ENCODE measurements at places on chromosomes 12 and 14.

GRCh38 chr12:10540776-10541205 lies 35.1 kb downstream of the EIF2S3B start:
- no peaks in the 10 kb centered on the region for H3K27me3 ChIP-seq
- no peaks in the 10 kb centered on the region for H3K4me1 ChIP-seq
- no peak overlapping the region for H3K4me3 ChIP-seq
- no peaks in the 10 kb centered on the region for H3K36me3 ChIP-seq

DNA sequence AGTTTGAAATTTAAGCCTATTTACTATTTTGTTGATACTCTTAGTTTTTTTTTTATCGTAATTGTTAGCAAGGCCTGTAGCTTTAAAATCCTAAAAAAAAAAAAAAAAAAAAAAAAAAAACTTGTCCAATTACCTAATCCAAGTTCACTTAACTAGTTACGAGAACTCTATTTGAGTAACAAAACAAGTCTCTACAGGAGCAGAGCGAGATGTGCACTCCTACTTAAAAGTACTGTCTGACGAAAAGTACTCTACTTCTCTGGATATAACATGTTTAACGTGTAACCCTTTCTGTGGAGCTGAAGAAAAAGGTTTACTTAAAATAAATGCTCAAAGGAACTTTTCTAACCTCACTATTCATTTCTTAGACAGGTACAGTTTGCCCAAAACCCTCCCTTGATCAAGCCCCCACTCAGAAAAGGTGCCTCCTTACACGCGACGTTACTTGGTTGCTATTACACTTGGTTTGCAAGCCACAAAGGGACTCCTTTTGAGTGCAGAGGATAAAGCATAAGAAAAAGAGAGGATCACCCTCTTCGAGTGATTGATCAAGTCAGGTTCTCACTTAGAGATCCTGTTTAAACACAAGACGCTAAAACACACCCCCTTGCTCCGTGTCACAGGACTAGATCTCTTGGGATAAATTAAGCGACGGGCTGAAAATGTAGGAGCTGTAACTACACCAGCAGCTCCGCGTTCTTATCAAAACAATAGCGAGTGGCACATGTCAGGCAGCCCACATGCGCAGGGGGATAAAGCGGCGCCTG lies 2.2 kb downstream of the BAZ1A start:
- no peaks in the 10 kb centered on the region for H3K27me3 ChIP-seq
- H3K4me1 ChIP-seq = peaks cover 13% of the 10 kb centered on the region
- H3K36me3 ChIP-seq = no peaks in the 10 kb centered on the region
- peak overlapping the region; percentile 100 for H3K4me3 ChIP-seq
- no peak for DNase-seq
- peak overlapping the region; percentile 99 for H3K27ac ChIP-seq

- DNase-seq = no peak
- peak overlapping the region; percentile 72 for H3K27ac ChIP-seq
- no peaks in the 10 kb centered on the region for H3K27me3 ChIP-seq
These were observed 811 bp downstream of the TMCC3 start for GRCh38 chr12:94649349-94650142.

GRCh38 chr12:117890137-117890536 lies 78.7 kb downstream of the KSR2 start:
- H3K36me3 ChIP-seq = no peaks in the 10 kb centered on the region
- no peaks in the 10 kb centered on the region for H3K4me1 ChIP-seq
- no peak for DNase-seq
- no peak overlapping the region for H3K4me3 ChIP-seq
- no peak overlapping the region for H3K27ac ChIP-seq

DNA sequence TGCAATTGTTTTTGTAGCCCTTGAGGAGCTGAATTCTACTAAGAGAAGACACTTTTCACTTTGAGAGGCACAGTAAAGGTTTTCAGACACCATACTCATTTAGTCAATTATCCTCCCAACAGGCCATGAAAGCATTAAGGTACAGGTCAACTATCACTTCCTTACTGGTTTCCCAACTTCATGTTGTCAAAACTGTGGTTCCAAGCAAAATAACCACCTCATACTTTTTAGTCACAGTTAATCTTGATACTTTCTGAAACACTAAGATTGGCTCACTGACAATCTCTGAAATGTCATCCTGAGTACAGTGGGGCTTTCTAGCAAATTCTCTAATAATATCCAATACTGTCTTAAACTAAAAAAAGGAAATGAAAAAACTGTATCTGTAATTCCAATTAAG lies 71.7 kb downstream of the SLC2A13 start:
- no peak overlapping the region for H3K4me3 ChIP-seq
- H3K4me1 ChIP-seq = peaks cover 16% of the 10 kb centered on the region
- no peaks in the 10 kb centered on the region for H3K27me3 ChIP-seq
- no peaks in the 10 kb centered on the region for H3K36me3 ChIP-seq
- DNase-seq = no peak

GRCh38 chr12:68809190-68810026 lies 1.4 kb downstream of the MDM2 start:
- peak overlapping the region; percentile 99 for H3K27ac ChIP-seq
- H3K27me3 ChIP-seq = no peaks in the 10 kb centered on the region
- DNase-seq = no peak
- H3K4me1 ChIP-seq = peaks cover 34% of the 10 kb centered on the region

DNA sequence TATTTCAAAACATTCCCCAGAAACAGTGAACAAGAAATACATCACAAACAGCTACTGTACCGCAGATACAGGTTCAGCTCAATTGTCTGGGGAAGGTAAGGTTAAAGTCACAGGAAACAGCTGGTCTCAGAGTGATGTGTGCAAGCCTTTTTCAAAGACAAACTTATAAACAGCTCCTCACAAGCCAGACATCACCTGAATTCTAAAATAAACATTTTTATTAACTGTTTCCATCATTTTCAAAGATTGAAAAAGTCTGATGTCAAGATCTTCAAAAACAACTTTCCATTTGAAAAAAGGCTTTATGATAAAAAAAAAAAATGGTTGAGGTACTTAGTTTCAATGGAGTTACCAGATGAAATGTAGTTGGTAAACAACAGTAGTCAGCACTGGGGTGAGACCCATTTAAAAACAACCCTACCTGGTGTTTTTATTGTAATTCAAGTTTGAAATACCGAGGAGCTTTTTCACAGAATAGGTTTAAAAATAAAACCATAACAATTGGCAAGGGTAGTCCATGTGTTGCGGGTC lies 4.0 kb downstream of the BTG1 start:
- peak overlapping the region; percentile 97 for H3K4me3 ChIP-seq
- H3K4me1 ChIP-seq = peaks cover 34% of the 10 kb centered on the region
- H3K27me3 ChIP-seq = no peaks in the 10 kb centered on the region
- peak overlapping the region; percentile 99 for H3K27ac ChIP-seq
- H3K36me3 ChIP-seq = peaks cover 6% of the 10 kb centered on the region

DNA sequence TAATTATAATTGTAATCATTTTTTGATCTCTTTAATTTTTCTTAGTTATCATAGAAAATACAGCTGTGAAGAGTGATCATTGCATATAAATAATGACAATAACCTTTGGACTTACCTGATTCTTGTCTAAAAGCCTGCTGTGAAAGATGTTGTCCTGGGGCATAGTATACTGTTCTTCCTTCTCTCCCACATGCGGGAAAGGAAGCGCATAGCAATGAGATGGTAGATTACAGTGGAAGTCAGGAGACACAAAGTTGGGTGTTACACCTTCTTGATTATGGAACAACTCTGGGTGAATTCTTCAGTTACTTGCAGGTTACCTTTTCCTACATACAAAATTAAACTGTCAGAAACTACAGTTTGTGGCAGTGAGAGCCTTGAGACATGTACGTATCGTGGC lies 140.8 kb downstream of the KTN1 start:
- no peaks in the 10 kb centered on the region for H3K36me3 ChIP-seq
- H3K4me3 ChIP-seq = no peak overlapping the region
- H3K27ac ChIP-seq = no peak overlapping the region
- H3K27me3 ChIP-seq = no peaks in the 10 kb centered on the region
- no peaks in the 10 kb centered on the region for H3K4me1 ChIP-seq

GRCh38 chr12:67789266-67789665 lies 140.7 kb downstream of the DYRK2 start:
- no peak for DNase-seq
- no peak overlapping the region for H3K4me3 ChIP-seq
- no peaks in the 10 kb centered on the region for H3K4me1 ChIP-seq
- no peaks in the 10 kb centered on the region for H3K27me3 ChIP-seq

GRCh38 chr12:102535306-102535705 lies 54.9 kb upstream of the IGF1 start:
- H3K4me1 ChIP-seq = no peaks in the 10 kb centered on the region
- H3K4me3 ChIP-seq = no peak overlapping the region
- H3K36me3 ChIP-seq = no peaks in the 10 kb centered on the region
- no peak overlapping the region for H3K27ac ChIP-seq
- no peaks in the 10 kb centered on the region for H3K27me3 ChIP-seq

GRCh38 chr12:32542428-32543229 lies 136.5 kb upstream of the DNM1L start:
- no peaks in the 10 kb centered on the region for H3K27me3 ChIP-seq
- H3K4me3 ChIP-seq = peak overlapping the region; percentile 23
- DNase-seq = no peak
- H3K36me3 ChIP-seq = no peaks in the 10 kb centered on the region
- peaks cover 63% of the 10 kb centered on the region for H3K4me1 ChIP-seq
- H3K27ac ChIP-seq = no peak overlapping the region

DNA sequence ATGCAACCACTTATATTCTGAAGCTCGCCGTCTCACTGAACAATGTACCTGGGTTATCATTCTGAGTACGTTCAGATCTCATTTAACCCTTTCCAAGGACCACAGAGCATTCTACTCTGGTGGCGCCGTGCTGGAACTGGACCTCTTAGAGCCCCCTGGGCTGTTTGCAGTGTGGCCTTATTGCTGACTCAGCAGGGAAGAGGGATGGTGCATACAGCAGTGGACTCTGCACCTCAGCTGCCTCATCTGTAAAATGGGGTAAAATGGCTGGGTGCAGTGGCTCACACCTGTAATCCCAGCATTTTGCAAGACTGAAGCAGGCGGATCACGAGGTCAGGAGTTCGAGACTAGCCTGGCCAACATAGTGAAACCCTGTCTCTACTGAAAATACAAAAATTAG lies 2.9 kb downstream of the ALDH2 start:
- DNase-seq = no peak
- H3K4me3 ChIP-seq = no peak overlapping the region
- H3K4me1 ChIP-seq = peaks cover 22% of the 10 kb centered on the region
- H3K27ac ChIP-seq = no peak overlapping the region
- no peaks in the 10 kb centered on the region for H3K36me3 ChIP-seq
- no peaks in the 10 kb centered on the region for H3K27me3 ChIP-seq

DNA sequence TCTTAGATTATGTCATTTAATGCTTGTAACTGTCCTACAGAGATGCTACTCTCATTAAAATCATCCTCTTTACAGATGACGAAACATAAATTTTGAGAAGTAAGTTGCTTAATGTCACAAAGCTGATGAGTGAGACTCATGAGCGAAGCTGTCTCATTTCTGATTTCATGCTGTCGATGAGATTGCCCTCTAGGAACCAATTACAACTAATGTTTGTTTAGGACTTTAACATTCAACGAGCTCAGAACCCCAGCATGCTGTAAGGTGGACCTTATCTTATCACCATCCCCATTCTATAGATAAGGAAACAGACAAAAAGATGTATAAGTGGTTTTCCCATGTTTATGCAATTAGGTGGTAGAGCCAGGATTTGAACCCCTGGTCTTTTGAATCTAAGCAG lies 23.1 kb downstream of the BHLHE41 start:
- no peak overlapping the region for H3K27ac ChIP-seq
- no peaks in the 10 kb centered on the region for H3K27me3 ChIP-seq
- DNase-seq = no peak
- no peak overlapping the region for H3K4me3 ChIP-seq

GRCh38 chr12:60152756-60153155 lies 556.9 kb downstream of the SLC16A7 start:
- no peak overlapping the region for H3K4me3 ChIP-seq
- H3K27me3 ChIP-seq = no peaks in the 10 kb centered on the region
- no peaks in the 10 kb centered on the region for H3K36me3 ChIP-seq

- H3K27me3 ChIP-seq = no peaks in the 10 kb centered on the region
- no peak for DNase-seq
- no peaks in the 10 kb centered on the region for H3K36me3 ChIP-seq
- peak overlapping the region; percentile 31 for H3K4me3 ChIP-seq
These were observed 22.9 kb downstream of the VEZT start for GRCh38 chr12:95240556-95240955.

- H3K4me1 ChIP-seq = no peaks in the 10 kb centered on the region
- DNase-seq = no peak
- H3K4me3 ChIP-seq = no peak overlapping the region
- H3K27ac ChIP-seq = no peak overlapping the region
- no peaks in the 10 kb centered on the region for H3K36me3 ChIP-seq
These were observed 126.3 kb downstream of the MGST1 start for GRCh38 chr12:16473610-16474326.

GRCh38 chr12:108298761-108299275 lies 40.3 kb downstream of the CMKLR1 start:
- no peak for DNase-seq
- no peak overlapping the region for H3K4me3 ChIP-seq
- no peaks in the 10 kb centered on the region for H3K36me3 ChIP-seq
- peaks cover 33% of the 10 kb centered on the region for H3K4me1 ChIP-seq
- H3K27ac ChIP-seq = no peak overlapping the region
- H3K27me3 ChIP-seq = no peaks in the 10 kb centered on the region

DNA sequence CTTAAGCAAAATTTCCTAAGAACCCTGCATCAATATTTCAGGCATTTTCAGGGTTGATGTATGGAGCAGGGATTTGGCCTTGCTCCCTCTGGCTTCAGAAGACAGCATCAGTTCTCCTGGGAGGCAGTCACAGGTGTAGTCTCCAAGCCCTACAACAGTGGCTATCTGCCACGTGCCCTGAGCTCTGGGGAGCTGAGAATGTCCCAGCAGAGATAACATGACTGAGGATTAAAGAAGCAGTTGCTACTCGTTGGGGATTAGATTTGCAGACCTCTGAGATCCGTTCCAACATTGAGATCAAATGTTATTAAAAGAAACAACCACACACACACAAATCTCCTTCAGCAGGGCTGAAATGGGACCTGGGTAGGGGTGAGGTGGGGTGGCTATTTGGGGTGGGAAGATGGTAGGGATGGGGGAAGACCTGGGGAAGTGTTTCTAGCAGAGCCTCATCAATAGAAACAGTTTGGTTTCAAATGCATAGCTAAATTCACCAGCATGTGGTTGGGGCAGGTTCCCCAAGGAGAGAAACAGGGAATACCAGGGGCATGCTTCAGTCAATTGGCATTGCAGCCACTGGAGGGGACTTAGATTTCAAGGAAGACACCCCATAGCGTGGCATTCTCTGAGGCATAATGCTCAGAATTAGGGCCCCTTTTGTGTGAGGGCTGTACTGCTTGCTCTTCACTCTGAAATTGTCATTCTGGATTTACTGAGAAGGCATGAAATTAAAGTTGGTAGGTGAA lies 15.2 kb upstream of the FAM234B start:
- H3K27me3 ChIP-seq = no peaks in the 10 kb centered on the region
- peaks cover 12% of the 10 kb centered on the region for H3K4me1 ChIP-seq
- H3K27ac ChIP-seq = no peak overlapping the region

- H3K27ac ChIP-seq = no peak overlapping the region
- no peak for DNase-seq
- H3K4me1 ChIP-seq = peaks cover 32% of the 10 kb centered on the region
- H3K27me3 ChIP-seq = no peaks in the 10 kb centered on the region
- no peaks in the 10 kb centered on the region for H3K36me3 ChIP-seq
These were observed 870 bp downstream of the BMAL2 start for GRCh38 chr12:27333403-27334009.

Data from thoracic aorta (tissue), 2 donors.